Substantia nigra (tissue), 51 donors: ENCODE measurements at places on chromosomes 12 and 14.
A peak's percentile ranks its signal among the peaks of the same experiment; 100 is the strongest.

DNA sequence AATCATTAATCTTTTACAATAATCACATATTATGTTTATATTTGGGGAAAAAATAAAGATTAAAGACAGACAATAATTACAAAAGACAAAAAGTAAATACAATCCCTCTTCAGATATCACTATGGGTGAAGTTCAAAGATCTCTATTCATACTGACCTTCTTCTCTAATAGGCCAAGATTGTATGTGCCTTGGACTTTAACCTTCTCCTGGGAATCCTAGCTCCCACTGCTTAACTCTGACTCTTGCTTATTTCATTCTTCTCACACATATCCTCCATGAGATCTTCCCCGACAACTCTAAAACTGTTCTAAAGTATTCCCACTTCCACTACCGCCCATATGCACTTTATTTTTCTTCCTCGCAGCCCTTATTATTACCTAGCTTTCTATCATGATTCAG, 83.8 kb downstream of the EEA1 start:
- DNase-seq, result no peak

DNA sequence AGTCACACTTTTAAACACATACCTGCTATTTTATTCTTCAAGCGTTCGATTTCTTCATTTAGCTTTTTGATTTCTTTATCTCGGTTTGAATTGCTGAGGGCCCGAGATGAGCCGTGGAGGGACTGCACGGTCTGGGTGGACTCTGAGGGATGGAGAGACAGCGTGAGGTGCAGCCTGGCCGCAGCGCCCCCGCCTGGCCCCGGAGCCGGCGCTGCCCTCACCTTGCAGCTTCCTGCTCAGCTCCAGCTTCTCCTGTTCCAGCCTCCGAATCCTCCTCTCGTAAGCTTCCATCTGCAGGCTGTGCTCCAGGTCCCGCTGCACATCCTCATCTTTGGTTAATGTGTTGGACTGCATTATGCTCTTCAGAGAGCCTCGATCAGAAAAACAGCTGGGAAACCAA, 53.2 kb downstream of the AMN start:
- no peak for DNase-seq

- no peak for DNase-seq
Observed at GRCh38 chr12:8087666-8088065, 5.6 kb downstream of the NECAP1 start.

GRCh38 chr12:53122961-53123468, 19.7 kb downstream of the SOAT2 start:
- no peak for DNase-seq

GRCh38 chr12:95815632-95816212, 25.2 kb upstream of the NTN4 start:
- no peak for DNase-seq

DNA sequence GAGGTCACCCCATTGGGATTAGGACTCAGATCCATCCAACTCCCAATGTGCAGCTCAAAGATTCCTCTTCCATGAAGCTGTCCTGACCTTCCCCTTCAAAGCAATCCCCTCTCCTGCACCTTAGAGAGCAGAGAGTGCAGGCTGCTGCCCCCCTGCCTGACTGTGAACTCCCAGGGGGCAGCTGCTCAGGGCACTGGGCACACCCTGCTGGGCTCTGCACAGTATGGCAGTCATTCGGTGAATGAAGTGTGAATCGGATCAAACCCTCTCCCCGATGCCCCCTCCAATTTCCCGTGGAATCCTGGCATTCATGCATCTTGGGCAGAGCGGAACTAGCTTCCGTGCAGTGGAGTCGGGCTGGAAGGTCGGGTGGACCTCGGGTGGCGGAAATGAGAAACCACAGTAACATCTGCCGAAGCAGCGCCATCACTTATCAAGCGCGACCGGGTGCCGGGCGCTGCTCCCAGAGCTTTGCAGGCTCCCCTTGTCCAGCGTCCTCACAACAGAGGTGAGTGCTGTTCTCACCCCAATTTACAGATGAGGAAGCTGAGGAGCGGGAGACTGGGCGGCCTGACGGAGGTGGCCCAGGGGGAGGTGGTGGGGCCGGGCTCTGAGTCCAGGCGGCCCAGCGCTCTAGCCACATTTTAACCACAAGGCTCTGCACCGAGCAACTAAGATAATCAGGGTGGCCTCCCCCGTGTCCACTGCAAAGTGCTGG, 14.7 kb downstream of the GALNT9 start:
- no peak for DNase-seq

- DNase-seq, result no peak
Observed at GRCh38 chr12:75556311-75556899, 45.0 kb upstream of the KRR1 start.

DNA sequence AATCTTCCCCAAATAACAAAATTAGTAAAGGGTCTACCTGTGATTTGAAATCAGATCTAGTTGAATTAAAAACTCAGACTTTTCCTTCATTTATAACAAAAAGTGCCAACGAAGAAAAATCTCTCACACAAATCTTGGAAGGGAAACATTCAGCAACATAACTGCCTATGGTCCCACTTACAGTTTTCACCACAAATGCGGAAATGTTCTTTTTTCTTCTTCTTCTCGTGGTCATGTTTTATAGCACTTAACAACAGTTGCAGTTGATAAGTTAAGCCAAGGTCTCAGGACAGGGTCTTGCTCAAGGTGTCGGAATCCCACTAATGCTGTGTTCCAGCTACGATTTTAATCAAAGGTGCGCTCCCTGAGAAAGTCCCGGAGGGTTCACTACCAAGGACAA, 10.1 kb downstream of the RNASE6 start:
- no peak for DNase-seq

- no peak for DNase-seq
Observed at GRCh38 chr14:90981636-90982035, 78.8 kb downstream of the RPS6KA5 start.

DNA sequence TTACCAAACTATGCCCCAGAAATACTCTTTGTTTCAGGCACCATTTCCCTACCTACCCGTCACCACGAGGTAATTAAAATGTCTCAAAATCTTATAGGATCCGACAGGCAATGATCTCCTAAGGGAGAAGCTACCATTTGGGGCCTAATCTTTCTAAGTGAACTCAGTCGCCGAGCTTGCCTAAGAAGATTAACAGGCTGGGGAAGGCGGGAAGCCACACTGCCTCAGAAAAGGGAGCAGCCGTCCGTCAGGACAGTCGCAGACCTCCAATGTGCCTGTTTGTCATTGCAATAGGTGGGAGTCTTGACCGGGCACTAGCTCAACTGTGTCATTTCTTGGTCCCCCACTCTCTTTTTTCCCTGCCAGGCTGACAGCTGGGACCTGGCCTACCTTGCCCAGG, 4.6 kb downstream of the TTC7B start:
- DNase-seq, result no peak

- no peak for DNase-seq
Observed at GRCh38 chr14:102571043-102571442, 21.4 kb upstream of the RCOR1 start.

DNA sequence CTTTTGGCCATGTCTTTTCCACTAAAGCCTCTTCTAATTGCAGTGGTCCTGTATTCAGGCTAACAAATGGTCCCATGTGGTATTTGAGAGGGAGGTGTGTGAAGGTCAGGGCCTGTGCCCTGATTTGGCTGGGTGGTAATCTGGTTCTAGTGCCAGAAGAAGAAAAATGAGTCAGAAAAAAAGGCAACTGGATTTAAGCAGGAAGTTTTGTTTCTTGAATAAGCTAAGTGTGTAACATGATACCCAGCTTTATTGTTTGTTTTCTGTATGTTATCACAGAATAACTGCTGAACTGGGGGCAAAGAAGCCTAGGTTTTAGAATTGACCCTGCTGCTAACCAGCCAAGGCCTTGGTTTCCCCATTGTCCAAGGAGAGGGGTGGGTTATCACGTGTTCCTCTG, 134.0 kb downstream of the ANO6 start:
- DNase-seq, result no peak

DNA sequence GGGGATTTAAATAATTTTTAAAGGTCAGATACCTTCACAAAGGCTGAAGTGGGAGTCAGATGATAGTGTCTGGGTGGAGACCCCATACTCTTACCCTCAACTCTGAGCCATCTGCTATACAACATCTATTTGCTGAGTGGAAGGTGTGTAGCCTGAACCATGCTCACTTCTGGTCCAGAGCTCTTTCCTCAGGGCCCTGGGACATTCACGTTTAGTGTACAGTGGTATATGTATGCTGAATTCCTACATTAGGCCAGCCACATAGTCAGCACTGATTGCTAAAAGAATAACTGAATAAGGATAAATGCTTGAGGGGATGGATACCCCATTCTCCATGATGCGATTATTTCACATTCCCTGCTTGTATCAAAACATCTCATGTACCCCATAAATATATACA, 107.3 kb downstream of the KIF26A start:
- DNase-seq, result no peak

- DNase-seq, result no peak
Observed at GRCh38 chr12:2227360-2227759, 174.6 kb downstream of the CACNA1C start.

GRCh38 chr14:106844608-106845285, 1318.4 kb downstream of the TMEM121 start:
- peak; percentile 45 for DNase-seq

GRCh38 chr12:111570084-111570961, 28.8 kb downstream of the ATXN2 start:
- DNase-seq, result no peak

DNA sequence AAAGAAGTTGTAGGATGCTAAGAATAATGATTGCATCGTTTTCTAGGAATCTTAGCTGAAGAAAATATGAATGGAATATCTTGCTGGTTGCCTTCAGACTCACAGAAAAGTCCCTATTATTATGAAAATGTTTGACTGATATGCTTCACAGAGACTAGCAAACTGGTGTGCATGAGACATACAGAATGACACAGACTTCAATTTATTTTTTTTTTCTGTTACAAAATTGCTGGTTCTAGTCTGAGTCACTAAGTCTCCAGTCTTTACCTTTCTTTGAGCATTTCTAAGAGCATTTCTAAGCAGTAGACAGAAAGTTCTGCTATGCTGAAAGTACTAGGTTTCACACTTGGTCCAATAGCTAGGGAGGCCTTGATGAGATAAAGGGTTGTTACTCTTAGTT, 377.6 kb upstream of the ATP2B1 start:
- no peak for DNase-seq

GRCh38 chr12:1594006-1594260, 448 bp downstream of the FBXL14 start:
- peak; percentile 38 for DNase-seq

DNA sequence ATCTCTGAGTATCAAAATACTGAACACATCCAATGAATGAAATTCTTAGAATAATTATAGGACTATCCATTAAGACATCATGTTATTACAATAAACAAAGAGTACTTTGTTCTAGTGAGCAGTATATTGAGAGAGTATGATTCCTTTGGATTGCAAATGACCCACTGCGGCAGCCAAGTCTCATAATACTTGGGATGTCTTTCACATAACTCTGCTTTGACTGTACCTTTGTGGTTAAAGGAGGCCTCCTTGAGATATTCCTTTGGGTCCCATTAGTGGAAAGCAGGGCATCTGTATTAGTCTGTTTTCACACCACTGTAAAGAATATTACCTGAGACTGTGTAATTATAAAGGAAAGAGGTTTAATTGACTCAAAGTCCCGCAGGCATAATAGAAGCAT, 593.8 kb downstream of the TRHDE start:
- DNase-seq, result no peak

DNA sequence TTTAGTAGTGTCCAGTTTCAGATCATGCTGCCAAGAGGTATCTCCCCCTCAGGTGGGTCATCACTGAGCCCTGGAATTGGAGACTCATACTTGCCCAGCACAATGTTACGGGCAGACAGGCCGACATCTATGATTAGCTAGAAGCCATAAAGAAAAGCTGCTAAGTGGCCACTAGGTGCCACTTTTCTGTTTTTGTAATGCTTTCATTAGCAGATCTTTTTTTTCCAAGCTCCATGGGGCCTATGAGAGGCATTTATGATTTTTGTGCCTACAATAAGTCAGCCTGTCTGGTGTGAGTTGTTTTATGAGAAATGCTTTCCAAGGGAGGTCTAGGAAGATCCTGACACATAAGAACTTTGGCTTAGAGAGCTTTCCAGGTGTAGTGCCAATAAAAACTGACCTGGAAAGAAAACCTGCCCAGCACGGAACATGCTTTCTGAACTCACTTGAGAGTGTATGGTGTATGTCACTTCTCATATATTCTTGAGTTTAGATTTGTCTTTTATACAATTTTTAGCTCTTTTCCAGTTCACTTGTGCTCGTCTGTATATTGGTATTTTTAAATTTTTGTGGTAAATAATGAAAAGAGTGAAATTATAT, 21.8 kb upstream of the SMCO2 start:
- peak; percentile 16 for DNase-seq

GRCh38 chr12:68317047-68317667, 15.0 kb downstream of the MDM1 start:
- DNase-seq, result no peak

DNA sequence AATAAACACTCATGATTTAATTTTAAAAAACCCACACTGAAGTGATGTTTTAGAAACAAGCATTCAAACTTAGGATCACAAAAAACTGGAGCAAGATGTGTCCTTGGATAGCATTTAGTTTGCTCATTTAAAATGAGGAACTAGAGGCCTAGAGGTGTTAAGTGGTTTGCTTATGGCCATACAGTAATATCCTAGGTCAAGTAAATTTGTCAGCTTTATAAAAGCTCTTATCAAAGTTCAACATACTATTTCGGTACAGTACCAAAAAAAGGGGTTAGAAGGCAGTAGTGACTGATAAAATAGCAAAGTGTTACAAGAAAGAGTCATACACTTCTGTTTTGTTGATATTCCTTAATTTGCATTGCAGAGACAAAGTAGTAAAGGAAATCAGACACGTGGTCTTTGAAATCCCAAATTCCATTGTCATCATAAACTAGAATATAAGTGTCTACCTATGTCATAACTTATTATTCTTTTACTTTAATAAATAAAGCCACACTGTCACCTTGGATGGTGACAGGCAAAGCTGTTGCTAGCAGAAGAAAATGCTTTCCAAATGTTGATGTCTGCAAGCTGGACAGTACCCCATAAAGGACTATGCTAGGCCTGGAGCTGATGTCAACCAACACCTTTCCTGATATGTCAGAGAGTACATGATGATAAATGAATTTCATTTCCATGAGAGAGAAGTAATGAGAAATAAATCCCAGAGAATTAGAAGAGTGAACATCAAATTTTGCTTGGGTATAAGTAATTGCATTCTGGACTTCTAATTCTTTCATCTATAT, 17.6 kb upstream of the SRP54 start:
- no peak for DNase-seq

DNA sequence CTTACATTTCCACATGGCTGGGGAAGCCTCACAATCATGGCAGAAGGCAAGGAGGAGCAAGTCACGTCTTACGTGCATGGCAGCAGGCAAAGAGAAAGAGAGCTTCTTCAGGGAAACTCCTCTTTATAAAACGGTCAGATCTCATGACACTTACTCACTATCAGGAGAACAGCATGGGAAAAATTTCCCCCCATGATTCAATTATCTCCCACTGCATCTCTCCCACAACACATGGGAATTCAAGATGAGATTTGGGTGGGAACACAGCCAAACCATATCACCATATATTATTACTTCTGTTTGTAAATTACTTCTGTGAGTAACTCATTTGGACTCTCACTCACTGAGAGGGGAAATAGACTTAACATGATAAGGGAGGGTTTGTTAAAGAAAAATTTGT, 1496.8 kb upstream of the TMEM132C start:
- DNase-seq, result no peak

- DNase-seq, result no peak
Observed at GRCh38 chr12:71158361-71158882, 623 bp upstream of the TSPAN8 start.
